ENCODE measurements at places on chromosomes 3 and 15.

GRCh38 chr3:117131259-117131658 lies 421.7 kb downstream of the TUSC7 start:
- no peak for DNase-seq

DNA sequence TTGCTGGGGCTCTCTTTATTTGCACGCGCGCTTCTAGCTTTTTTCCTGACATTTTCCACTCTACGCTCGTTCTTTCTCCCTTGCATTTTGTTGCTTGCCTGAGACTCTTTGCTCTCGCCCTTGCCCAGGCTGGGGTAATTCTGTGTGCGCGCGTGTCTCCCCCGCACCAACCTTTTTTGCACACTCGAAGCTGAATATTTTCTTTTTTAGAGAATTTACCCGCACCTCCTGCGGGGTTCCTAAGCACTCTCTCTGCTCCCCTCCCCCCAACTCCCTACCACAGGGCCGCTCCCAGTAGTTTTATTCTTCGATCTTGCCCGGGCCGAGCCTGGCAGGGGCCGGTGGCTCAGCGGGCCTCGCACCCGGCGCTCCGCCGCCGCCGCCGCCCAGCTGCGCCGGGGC lies 732 bp downstream of the FAM43A start:
- no peak for DNase-seq

GRCh38 chr3:13313813-13314212 lies 106.3 kb downstream of the NUP210 start:
- DNase-seq, result no peak

DNA sequence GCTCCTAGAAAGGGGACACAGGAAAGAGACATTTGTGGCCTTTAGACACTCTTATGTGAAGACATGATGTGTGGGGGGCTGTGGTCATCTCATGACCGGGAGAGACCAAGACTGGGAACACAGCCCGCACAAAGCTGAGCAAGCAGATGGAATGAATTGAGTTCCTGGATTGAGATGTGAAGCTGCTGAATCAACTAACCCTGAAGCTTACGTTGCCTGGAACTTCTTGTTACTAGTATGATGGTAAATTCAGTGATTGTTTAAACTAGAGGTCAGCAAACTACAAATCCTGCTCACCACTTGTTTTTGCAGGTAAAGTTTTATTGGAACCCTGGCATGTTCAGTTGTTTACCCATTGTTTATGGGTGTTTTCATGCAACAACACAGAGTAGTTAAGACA lies 83.4 kb upstream of the BHLHE40 start:
- no peak for DNase-seq
